ENCODE measurements at places on chromosomes 1 and 21. TPM values are rescaled to one million over a fixed set of nuclear protein-coding genes. Genes with fewer than 3 reads are reported as not detected.

S100A14 gene
- 0.54 TPM for total RNA-seq

DNA sequence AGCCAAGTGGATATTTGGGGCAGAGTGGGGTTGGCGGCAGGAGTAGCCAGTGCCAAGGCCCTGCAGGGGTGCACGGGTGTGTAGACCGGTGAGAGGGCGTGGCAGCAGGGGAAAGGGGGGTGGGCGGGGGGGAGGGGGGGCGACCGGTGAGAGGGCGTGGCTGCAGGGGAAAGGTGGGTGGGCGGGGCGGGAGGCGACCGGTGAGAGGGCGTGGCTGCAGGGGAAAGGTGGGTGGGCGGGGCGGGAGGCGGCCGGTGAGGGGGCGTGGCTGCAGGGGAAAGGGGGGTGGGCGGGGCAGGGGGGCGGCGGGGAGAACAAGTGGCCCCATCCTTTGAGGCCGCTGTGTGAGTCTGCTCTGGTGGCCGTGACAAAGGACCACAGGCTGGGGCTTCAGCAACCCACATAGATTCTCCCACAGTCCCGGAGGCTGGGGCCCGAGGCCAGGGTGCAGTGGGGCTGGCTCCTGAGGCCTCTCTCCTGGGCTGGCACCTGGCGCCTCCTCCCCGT lies 25.8 kb downstream of the RRP1 start:
- no peak overlapping the region for H3K27ac ChIP-seq
- peaks cover 8% of the 10 kb centered on the region for H3K36me3 ChIP-seq
- peaks cover 2% of the 10 kb centered on the region for H3K27me3 ChIP-seq
- H3K4me3 ChIP-seq, result no peak overlapping the region
- peaks cover 6% of the 10 kb centered on the region for H3K4me1 ChIP-seq
- no peak for DNase-seq

POU3F1 gene
- total RNA-seq, result not detected

OR2T33 gene
- total RNA-seq, result not detected

DNA sequence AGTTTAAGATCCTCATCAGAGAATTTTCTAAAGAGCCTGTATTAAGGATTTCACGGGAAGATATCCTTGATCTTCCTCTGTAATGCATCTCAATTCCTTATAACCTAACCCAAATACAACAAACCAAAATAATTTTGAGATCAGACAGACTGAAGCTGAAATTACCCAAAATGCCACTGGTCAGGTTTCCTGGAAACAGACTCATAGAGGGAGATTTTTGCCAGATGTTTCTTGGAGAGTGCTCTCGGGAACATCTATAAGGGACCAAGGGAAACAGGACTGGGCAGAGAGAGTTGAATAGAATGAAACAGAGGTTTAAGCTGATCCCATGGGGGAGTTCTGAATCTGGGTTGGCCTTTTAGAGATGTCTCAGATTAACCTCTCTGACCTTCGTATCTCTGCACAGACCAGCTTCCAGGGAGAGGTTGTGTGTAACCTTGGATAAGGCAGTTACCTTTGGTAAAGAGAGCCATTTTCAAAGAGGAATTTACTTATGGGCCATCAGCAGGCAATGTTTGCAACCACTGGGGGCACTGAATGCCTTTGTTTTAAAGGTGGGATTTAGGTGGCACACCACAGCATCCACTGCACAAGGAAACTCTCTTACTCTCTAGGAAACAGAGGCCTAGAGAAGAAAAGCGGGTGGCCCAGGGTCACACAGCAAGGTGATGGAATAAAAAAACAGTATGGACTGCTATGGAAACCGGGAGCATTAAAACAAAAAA lies 130.8 kb upstream of the SGIP1 start:
- H3K36me3 ChIP-seq, result peaks cover under 1% of the 10 kb centered on the region
- peaks cover 2% of the 10 kb centered on the region for H3K27me3 ChIP-seq
- no peak overlapping the region for H3K4me3 ChIP-seq
- H3K27ac ChIP-seq, result no peak overlapping the region
